H9 (cell line): ENCODE measurements at places on chromosomes 5 and 9.

DNA sequence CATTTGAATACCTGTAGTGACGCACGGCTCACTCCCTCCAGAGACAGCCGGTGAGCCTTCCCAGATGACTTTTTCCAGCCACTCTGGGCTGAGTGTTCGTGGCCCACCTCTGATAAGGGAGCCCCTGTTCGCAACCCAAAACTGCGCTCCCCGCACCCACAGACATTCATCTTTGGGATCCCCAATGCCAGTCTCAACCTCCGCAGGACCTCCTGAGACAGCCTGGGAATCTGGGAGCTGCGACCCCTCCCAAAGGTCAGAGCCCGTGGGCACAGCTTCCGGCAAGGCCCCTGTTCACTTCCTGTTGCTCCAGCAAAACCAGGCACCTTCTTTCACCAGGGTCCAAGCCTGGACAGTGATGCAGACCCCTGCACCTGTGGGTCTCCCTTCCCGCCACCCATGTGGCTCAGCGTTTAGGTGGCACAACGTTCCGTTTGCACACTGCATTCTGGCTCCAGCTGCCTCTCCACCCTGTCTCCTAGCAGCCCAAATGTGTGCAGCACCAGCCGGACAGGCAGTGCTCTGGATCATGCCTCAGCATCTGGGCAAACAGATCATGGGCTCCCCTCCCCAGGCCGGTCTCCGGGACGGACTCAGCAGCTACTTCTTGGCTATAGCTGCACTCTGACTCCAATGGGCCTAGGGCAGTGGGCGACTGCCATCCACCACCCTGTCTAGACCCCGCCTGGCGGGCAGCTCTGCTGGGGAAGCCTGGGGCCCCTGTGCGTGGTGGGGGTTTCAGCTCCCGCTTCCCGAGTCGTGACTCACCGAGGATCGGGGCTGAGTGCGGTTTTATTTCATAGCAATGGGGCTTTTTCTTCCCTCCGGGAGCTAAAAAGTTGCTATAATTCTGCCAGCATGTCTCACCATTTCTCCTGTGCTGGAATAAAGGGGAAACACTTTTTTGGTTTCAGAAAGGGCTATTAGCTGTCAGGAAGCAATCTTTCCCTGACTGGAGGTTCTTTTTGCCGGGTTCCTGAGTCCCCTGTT is 156.0 kb downstream of the OLFM1 start:
- DNase-seq, result no peak

DNA sequence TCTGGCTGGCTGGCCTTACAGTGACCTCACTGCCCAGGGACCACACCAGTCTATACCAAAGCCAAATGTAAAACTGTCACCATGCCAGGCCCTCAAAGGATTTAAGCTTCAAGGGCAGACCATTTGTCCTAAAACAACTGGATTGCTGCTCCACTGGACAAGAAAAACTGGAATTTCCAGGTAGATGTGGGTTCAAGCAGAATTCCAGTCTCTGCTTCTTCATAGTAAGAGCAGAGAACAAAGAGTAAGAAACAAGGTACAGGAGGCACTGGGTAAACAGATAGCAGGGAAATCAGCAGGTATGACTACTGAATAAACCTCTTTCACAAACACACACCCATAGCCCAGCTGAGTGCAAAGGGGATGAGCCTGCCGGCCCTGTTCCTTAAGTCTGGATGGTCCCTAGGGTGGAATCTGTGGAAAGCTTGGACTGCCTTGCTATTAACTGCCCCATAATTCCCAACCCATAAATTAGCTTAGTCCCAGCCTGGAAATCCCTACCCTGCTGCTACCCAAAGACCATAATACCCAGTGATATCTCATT is 5.5 kb downstream of the B4GALT1 start:
- no peak for DNase-seq

DNA sequence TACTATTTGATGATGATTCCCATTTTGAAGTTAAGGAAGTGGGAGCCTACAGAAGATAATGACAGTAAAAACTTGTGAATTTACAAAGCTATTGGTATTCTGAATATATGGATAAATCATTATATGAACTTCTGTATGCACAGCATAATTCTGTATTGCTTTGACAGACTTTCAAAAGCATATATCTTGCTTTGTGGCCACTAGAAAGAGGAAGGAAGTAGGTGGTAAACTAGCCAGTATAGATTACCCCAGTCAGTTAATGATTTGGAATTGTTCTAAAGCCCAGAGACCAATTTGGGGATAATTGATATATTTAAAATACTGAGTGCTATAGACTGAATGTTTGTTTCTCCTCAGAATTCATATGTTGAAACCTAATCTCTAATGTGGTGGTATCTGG is 53.0 kb downstream of the NR2F1 start:
- DNase-seq, result no peak

DNA sequence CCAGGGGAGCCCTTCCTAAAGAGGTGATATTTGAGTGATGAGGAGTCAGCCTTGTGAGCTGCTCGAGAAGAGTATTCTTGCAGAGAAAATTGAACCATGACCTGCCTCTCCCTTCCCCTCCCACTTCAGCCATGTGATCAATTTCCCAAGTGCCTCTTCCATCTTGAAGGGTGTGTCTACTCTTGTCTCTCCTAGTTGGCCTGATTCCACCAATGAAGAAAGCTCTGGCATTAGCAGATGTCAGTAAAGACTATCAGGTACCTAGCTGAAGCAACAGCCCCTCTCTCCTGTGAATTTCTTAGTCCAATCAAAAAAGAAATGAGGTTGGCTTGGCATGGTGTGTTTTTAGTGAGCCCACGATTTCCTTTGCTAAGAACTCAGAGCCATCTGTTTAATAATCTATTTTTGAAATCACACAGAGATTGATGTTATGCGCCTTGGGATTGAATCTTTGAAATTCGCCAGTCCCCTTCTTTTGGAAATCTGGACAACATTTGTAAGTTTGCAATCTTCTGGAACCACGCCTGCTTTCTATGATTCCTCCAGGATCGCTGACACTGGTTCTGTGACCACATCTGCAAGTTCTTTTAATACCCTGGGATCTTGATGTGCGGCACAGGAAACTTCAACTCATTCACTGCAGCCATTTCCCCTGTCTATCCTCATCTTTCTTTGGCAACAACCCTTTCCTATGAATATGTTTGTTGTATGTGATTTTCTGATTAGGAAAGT is 404.6 kb downstream of the DMRT2 start:
- no peak for DNase-seq

DNA sequence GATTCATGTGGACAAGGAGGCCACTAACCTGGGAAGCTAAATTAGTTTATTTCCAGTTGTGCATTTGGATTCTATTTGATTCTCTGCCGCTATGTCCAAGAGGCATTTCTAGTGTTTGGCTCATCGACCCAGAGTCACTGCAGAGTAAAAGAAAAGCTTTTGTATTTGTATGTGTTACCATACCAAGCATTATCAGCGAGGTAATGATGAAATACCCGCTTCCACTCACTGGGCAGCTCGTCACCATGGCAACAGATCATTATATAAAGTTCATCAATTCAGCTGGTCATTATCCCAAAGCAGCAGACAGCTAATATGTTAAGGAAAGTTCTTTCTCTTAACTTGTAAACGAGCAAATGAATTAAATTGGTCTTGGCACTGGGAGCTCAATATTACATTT is 380.3 kb downstream of the SEMA5A start:
- DNase-seq, result no peak

DNA sequence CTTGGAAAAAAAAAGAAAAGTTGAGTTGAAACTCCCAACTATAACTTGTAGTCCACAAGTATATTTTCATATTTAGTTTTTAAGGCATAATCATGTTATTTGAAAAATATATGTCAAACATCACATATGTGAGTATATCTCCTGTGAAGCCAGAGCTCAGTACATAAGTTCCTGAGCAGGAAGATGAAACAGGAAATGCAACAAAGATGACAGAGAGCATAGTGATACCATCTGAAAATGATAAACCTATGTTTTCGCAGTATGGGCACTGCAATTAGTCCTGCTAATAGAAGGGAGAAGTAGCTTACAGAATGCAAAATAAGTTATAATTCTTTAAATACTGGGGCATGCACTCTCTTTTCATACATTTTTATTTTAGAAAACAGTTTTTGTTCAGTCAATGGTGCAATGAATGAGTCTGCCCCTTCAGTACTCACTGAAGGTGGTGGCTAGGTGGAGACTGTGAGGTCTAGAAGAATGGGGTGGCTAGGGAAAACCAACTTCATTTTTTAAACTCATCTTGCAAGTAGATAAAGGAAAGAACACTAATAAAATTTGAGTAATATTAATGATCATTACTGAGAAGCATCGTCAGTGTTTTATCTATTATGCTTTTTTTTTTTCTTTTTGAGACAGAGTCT is 54.1 kb upstream of the FYB1 start:
- no peak for DNase-seq

- DNase-seq, result no peak
These were observed 227.2 kb downstream of the PDZD2 start for GRCh38 chr5:31866166-31866565.

- DNase-seq, result no peak
These were observed 336.3 kb downstream of the MED10 start for GRCh38 chr5:6041977-6042550.

DNA sequence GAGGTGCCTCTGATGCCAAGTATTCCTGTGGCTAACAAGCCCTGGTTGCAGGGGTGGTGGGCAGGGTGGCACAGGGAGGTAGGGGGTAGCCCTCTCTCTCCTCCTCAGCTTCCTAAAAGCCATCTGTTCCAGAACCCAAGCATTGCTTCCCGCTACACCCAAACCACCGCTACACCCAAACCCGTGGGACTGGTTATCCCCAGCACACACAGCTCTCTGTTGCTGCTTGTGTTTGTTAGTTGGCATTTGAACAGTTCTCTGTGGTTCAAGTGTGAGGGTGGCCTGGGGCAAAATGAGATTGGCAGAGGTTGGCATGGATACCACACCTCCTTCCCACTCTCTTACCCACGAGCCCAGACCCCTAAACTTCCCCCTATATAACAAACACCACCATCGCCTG is 40.4 kb downstream of the SPARC start:
- no peak for DNase-seq

DNA sequence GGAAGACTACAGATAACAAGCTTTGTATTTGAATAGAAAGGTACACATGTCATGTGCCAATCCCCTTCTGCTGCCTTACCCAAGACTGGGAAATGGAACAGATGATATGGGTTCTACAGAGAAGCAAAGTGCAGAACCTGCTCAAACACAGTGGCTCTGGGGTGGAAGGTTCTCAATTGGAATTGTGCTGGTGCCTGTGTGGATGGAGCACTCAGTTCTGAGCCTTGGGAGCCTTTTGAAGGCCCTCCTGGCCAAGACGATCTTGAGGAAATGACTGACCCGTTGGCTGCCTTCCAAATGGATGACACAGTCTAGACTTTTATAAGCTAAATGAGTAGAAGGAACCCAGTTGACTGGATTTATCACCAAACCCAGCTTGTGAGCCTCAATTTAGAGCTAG is 4.2 kb upstream of the PRSS3 start:
- DNase-seq, result no peak

DNA sequence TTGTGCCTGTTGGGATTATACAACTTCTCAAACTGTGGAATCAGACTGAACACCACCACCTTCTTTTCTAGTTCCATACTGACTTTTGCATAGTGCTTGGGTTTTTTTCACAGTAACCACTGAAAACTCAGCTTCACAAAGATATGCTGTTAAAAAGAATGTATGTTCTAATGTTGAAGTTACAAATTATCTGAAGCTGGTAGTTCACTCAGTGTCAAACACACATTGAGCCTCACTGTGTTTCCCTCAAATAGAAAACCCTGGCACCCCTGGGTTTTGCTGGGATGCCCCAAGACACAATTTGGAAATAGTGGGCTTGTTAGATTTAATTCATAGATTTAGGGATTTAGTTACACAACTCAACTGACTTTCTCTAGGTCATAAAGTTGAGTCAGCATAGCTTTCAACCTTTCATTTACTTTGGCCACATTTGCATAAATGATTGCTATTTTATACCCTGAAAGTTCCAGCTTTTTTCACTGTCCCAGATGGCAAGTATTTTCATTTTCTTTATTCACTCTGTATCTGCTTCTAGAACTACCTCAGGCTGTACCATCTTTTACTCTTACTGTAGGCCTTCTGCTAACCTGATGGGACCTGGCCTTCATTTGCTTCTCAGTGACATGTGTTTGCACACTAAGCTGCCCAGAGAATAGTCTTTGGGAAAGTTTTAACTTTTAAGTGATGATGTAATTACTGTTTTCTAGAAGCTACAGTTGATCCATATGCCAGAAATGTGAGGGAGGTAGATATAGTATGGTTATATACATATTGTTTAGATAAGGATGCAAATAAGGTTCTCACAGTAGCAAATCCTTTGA is 115.1 kb downstream of the CDC42SE2 start:
- no peak for DNase-seq

DNA sequence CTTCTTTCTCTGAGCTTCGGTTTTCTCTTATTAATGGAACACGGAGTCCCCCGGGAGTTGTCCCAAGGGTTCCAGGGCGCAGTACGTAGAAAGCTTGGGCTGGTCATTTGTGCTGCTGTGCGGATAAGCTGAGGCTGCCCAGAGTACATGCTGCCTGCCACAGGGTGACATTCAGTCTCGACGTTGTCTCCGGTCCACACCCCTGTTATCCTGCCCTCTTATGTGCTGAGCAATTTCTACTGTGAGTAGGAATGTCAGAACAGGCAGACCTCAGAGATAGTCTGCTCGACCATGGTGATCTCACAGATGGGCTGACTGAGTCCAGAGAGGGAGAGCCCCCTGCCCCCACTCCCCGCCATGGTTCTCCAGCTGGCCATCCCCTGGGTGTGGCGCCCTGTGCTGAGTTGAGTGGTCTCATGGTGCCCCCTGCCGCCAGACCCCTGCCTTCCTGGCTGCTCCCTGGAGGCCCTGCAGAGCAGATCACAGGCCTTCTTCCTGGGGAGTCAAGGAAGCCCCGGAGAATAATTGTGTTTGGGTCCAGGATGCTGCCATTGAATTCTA is 124.0 kb downstream of the RGS3 start:
- peak; percentile 76 for DNase-seq

DNA sequence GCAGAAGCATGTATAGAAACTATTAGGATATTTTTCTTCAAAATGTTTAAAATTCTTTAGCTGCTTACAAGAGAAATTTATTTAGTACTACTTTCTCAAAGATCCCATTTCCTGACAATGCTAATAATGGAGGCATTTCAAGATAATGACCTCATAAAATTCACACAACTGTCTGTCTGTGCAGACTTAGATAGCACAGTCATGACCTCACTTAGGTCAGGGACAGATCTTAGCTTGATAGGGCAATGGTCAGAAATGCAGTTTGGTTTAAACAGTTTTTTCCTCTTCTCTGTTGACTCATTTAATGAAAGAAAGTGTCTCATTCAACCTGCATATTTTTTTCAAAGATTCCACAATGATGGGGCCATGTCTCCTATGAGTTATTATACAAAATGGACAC is 128.4 kb downstream of the GRIA1 start:
- DNase-seq, result no peak

- DNase-seq, result no peak
These were observed 28.6 kb upstream of the SELENOP start for GRCh38 chr5:42840269-42840668.

- DNase-seq, result peak; percentile 67
These were observed 6.7 kb upstream of the WNT8A start for GRCh38 chr5:138077064-138077696.
